Mucosa of descending colon (tissue), 3 donors: ENCODE measurements at places on chromosomes 5 and 9. TPM values are rescaled to one million over a fixed set of nuclear protein-coding genes. Genes with fewer than 3 reads are reported as not detected.

LHX3 gene
- total RNA-seq: not detected

GRCh38 chr9:14478175-14479162 is 164.5 kb upstream of the NFIB start:
- DNase-seq: no peak

C5orf58 gene
- not detected for total RNA-seq

DNA sequence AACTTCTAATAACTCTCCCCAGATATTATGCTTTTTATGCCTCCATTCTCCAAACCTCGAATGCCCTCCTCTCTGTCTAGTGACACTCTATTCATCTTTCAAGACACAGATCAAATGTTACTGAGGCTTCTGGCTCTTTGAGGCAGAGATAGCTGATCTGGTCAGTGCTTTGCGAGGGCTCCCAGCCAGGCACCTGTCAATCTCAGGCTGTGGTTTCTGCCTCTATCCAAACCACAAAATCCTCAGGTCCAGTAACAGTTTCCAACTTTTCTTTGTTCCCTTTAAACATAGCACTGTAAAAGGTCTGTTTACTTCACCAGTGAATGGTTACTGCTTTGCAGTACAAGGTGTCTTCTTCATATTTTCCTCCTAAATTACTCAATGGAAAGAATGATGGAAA is 11.5 kb upstream of the STK32A start:
- DNase-seq: no peak

AMBP gene
- total RNA-seq: 0.81 TPM

DNA sequence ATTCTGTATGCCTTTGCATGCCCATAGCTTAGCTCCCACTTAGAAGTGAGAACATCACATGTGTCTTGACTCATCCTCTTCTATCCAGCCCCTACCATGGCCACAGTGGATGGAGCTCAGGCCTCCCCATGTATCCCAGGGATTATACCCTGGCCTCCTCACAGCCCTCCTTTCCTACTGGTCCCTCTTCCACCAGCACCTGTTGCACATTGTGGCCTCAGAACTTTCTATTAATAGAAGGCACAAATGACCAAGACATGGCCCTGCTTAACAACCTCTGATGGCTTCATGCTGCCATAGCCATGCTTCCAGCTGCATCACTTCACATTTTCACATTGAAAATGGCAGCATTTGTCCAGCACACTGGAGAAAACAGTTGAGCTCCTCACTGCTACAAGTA is 315.4 kb downstream of the CDK5RAP2 start:
- DNase-seq: no peak

MED10 gene
- 24.7 TPM for total RNA-seq

GRCh38 chr5:146796911-146797310 is 81.6 kb downstream of the PPP2R2B start:
- DNase-seq: no peak

DNA sequence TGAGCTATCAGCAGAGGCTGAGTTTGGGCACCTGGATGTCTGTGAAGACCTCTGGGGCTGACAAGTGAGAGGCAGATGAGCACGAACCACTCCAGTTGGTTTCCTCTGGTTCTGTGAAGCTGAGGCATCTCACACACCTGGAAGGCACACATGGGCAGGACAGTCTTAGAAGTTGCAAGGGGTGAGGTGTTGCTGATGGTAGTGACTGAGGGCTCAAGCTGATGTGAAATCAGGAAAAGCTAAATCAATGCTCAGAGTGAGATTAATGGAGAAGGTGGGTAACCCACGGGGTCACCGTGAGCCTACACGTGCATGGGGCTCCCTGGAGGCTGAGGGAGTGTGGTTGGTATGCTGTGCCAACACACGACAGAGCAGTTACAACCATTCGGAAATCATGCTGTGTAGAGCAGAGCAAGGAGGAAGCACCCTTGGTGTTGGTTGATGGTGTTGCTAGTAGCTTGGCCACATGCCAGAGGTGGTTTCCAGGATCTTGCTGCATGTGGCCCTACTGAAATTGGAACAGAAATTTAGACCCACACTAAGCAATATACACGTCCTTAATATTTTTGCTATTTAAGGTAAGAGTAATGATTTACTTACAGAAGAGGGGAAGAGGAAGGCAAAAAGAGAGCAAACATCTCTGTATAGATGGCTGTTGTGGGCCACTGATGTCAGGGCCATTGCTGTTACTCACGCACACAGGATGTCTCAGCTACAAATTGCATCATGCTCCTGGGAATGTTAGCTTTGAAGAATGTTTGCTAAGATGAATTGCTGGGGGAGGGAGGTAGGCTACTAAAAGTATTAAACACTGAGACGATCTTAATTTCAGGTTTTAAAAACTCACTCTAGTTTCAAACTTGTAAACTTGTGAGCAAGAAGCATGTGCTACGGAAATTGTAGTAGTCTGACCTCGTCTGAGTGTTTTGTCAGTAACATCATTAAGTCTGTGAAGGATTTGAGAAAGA is 170.5 kb downstream of the ARHGEF28 start:
- no peak for DNase-seq

- DNase-seq: no peak
These were observed 37.4 kb upstream of the GRAMD2B start for GRCh38 chr5:126385524-126386502.

DNA sequence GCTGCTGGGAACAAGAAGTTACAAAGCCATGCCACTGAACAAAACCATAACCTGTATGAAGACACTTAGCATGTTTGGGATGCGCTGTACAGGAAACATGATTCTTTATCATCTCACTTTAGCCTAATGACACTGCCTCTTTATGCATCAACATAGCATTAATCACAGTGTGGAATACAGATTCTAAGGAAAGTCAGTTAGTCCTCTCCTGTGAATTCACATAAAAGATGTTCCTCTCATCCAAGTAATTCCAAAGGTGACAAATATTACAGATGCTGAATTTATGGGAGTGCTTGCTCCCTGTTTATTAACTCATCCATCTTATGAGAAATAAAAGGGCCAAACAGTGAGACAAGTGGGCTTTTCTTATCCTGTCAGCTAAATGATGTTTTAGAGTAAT is 1677.7 kb downstream of the EFNA5 start:
- DNase-seq: no peak

TMEM252 gene
- not detected for total RNA-seq

DNA sequence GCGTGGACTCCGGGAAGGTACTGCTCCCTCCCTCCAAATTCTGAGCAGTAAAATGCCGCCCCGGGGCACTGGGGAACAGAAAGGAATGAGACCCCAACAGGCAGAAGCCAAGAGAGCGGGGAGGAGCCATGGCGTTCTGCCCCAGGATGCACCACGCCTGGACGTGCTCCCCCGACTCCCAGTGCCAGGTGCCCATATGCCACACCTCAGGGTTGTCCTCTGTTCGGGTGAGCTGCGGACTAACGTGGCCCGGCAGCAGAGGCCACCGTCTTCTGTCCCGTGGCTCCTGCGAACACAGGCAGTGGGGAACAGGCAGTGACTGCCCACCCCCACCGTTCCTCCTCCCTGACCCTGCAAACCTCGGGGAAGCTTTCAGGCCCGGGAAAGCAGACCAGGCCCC is 4.8 kb downstream of the SURF6 start:
- DNase-seq: no peak

DNA sequence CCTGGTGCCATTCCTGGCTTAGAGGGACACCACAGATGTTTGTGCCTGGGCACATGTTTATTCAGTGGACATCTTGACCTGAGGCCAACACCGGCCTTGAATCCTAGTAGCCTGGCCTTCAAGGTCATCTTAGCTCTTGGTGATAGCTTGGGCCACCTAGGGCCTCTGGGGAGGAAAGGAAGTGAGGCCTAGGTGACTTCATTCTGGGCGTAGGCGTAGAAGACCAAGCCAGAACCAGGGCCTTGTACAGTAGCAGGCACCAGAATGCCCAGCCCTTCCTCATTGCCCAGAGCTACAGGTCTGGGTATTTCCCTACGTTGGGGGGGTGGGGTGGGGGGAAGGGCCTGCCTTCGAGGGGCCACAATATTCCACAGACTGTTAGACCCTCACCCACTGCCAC is 33.8 kb downstream of the WNK2 start:
- DNase-seq: peak; percentile 65

PCDHGA1 gene
- 1.6 TPM for total RNA-seq

GRCh38 chr5:98301547-98301946 is 471.9 kb upstream of the RGMB start:
- no peak for DNase-seq

OR2V1 gene
- total RNA-seq: not detected

MEIKIN gene
- total RNA-seq: not detected

GRCh38 chr5:14718778-14719177 is 54.3 kb downstream of the OTULIN start:
- no peak for DNase-seq

GRCh38 chr5:128169401-128170017 is 85.9 kb downstream of the SLC12A2 start:
- DNase-seq: no peak

PCDHA12 gene
- total RNA-seq: not detected

MYOT gene
- 8.4 TPM for total RNA-seq

GRCh38 chr9:8287501-8287900 is 487.9 kb upstream of the DMAC1 start:
- no peak for DNase-seq

ANKRD34B gene
- total RNA-seq: not detected

DNA sequence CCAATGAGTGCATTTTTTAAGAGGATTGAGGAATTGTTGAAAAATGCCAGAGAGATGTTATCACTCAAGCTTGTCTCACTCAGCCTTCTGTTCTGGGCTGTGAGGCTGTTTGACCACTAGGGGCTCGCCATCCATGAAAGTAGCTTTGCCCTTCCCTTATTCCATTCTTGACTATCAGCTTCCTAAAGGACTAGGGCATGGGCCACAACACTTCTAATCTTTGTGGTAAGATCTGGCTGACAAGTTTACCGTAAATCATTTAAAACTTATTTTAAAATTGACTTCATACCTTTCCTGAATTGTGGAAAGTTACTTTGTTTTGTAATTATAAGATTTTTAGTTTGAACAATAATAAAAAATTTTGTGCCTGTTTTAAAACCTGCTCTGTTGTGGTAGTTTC is 49.5 kb downstream of the TJP2 start:
- no peak for DNase-seq

CDH9 gene
- total RNA-seq: not detected

- no peak for DNase-seq
These were observed 10.2 kb downstream of the SLC6A18 start for GRCh38 chr5:1235379-1235778.

F2RL1 gene
- 128 TPM for total RNA-seq

DNA sequence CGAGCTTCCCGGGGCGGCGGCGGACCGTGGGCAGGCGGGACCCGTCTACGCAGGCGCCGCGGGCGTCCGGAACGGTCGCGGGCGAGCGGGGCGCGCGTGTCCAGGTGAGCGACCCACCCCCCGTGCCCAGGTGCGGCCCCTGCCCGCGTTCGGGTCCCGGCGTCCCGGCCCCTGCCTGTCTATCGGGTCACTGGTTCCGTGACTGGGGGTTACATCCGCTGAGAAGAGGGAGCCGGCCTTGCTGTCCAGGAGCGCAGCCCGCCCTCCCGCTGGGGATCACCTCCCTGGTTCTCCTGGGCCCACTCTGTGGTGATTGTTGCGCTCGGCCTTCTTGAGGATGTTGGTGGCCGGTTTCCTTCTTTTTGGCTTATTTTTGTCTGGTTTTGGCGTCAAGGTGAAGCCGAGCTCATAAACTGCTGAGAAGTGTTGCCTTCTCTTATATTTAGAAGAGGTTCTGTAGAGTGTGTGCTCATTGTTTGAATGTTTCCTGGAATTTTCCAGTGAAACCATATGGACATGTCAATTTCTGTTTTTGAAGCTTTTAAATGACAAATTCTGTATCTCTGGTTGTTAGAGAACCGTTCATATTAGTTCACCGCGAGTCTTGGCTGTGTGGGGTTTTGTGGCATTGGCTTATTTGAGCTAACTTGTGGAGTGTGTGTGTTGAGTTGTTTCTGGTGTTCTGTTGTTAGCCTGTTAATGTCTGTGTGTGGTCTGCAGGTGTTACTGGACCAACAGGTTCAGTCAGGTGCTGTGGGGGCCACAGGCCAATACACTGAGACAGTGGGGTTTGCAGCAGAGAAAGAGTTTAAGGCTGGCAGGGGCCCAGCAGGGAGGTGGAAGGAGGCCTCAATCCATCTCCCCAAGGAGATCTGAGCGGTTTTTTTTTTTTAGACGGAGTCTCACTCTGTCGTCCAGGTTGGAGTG is 621 bp downstream of the CEP72 start:
- DNase-seq: no peak

PCDHA13 gene
- total RNA-seq: not detected

DNA sequence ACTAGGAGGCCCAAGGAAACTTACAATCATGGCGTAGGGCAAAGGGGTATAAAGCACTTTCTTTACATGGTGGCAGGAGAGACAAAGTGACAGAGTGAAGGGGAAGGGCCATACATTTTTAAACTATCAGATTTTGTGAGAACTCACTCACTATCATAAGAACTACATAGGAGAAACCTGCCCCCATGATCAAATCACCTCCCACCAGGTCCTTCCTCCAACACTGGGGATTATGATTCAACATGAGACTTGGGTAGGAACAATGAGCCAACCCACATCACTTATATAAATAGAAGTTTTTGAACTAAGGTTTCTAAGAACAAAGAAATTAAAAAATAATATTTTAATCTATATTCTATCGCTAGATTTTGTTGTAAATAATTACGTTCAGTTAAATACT is 460.3 kb upstream of the TYRP1 start:
- no peak for DNase-seq

- DNase-seq: no peak
These were observed 212.4 kb downstream of the GNA14 start for GRCh38 chr9:77435688-77436087.

ALAD gene
- 56.3 TPM for total RNA-seq

GRCh38 chr5:38453506-38453905 is 102.9 kb downstream of the LIFR start:
- DNase-seq: no peak

GRCh38 chr9:21491756-21492155 is 9.6 kb upstream of the IFNE start:
- no peak for DNase-seq

DNA sequence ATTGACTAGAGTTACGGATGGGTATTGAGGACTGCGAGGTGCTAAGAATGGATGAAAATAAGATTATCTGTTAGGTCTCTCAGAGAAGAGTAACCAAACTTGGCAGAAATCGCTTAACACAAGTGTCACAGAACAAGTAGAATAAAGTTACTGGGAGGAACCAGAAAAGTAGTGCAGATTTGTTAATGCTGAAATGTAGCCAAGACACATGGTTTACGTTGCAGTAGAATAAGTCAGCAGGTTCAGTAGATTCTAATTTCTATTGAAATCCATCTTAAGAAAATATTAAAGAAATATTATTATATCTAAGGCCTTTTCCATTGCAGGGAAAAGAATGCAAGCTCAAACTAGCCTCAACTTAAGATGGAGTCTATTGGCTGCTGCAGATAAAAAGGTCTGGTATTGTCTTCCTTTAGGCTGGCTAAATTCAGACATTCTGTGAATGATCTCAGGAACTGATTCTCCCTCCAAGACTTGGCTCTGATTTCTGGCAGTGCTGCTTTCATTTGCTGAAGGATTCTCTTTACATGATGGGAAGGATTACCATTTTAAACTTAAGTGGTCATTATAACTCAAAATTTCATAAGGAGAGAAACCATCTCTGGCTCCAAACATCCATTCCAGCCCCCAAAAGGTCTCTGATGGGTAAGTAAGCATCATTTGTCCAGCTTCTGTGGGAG is 314.9 kb downstream of the MARCHF11 start:
- DNase-seq: no peak

TMEM174 gene
- not detected for total RNA-seq

GRCh38 chr9:5470122-5470521 is 19.8 kb downstream of the CD274 start:
- DNase-seq: no peak

SHOC1 gene
- not detected for total RNA-seq

- DNase-seq: no peak
These were observed 27.1 kb downstream of the ASPN start for GRCh38 chr9:92455217-92455616.

GRCh38 chr5:53406630-53407316 is 73.7 kb upstream of the FST start:
- no peak for DNase-seq
